ENCODE measurements at places on chromosomes 5 and 9.
A peak's percentile ranks its signal among the peaks of the same experiment; 100 is the strongest.

GRCh38 chr9:90502134-90502533 is 140.5 kb downstream of the DIRAS2 start:
- DNase-seq = no peak

DNA sequence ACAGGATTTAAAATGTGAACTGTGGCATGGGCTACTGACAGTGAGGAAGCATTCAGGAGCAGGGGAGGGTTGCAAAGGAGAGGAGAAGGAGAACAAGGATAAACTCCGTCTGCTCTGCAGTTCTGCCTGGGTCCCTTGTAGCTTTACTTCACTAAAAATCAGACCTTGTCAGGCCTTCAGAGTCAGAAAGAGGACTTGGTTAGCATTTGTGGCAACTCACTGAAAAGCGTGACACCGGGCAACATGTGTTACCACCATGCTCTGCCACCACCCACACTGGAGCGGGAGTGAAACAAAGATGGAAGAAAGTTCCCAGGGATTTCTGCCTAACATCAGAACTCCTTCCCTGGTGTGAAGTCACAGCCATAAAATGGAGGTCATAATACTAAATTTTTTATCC is 19.3 kb downstream of the FYB1 start:
- DNase-seq = no peak

GRCh38 chr5:44919560-44919959 is 110.8 kb downstream of the MRPS30 start:
- DNase-seq = no peak

- peak; percentile 19 for DNase-seq
These were observed 104.4 kb upstream of the GNA14 start for GRCh38 chr9:77752554-77752953.

DNA sequence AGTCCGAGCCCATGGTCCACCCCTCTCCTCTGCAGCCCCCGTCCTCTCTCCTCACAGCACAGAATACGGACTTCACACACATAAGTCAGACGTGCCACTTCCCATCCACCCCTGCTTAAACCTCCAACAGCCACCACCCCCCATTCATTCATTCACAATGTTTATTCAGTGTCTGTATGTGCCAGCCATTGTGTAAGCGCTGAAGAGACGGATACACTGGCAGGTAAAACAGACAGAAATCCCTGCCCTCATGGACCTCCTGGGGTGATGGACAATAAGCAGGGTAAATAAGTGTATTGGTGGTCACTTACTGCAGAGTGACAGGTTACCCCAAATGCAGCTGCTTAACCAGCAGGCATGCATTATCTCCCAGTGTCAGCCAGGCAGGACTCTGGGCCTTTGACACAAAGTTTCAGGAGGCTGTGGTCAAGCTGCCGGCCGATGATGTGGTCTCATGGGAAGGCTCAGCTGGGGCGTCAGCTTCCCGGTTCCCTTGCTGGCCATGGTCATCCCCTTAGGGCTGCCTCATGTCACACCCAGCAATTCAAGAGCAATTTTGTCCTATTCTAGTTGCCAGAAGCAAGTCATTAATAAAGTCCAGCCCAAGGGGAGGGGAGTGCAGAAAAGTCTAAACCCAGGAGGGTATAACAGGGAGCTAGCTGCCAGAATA is 1.8 kb upstream of the PAXX start:
- no peak for DNase-seq

DNA sequence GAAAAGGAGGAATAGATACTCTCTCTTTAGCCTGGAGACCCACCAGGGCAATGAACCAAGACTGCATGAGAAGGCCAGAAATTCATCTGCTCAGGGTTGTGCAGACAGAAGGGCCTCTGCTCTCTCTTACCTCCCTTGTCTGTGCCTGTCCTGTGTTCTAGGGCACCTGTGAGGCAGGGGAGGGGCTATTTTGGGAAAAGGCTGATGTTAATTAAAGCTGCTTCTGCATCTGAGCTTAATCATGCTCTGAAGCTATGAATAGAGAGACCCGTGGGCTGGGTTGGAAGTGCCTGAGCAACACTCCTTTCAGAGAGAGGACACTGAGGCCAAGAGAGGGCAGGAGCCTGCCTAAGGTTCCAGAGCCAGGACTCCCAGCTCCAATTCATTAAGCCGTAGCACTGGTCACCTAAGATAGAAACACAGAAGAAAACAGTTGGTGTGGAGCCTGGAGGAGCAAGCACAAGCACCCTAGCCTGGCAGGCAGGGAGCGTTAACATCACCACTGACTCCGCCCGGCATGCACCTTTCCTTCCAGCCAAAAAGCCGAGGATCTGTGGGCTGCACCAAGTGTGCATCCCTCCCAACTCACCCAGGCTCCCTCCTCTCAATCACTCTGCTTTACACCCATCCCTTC is 31.4 kb upstream of the STING1 start:
- DNase-seq = no peak

DNA sequence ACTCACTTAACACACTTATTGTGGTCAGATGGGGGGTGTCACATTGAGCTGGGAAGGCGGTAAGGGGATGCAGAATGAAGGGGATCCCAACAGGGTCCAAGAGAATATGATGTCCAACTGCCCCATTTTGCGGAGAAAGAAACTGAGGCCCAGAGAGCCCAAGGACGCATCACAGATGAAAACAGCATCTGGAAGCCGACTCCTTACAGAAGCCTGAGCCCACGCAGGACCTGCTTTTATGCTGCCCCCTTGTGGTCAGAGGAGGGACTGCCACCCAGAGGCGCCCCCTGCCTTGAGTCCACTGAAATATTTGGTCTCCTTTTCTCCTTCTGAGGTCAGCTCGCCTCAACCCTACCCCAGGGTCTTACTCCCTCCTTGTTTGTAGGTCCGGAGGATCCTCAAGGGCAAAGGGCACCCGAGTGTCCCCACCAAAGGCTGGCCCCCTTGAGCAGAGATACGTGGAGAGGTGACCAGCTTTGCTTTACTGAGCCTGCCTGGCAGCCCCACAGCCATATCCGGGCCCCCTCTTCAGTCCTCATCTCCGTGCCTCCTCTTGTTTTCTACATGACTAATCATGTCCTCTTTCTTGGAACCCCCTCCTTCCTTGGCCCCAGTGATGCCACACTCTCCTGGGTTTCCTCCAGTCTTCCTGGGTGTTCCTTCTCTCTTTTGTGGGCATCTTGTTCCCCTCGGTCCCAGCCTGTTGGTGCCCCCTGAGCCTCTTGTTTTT is 30.0 kb upstream of the TTLL11 start:
- no peak for DNase-seq

DNA sequence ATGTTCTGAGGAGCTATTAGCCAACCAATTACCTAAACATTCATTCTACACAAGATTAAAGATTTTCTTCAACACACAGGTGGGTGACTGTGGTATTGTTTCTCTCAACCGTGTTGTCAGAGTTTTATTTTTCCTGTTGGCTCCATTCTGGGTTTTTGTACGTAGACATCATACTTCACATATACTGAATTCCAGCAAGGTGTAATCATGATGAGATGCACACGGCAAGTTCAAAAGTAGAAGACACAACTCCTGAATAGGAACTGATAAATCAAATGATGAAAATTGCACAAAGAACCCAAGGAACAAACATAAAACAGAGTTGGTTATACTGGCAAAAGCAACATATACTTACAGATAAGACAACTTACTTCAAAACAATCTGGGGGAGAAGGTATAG is 40.2 kb upstream of the RANBP6 start:
- no peak for DNase-seq

GRCh38 chr9:84694248-84694647 is 24.7 kb downstream of the NTRK2 start:
- DNase-seq = no peak
